ENCODE measurements at places on chromosomes 13 and 19.

- no peak for ATAC-seq
Observed at GRCh38 chr13:26656919-26657318, 99.4 kb downstream of the WASF3 start.

GRCh38 chr19:47026156-47026555 lies 6.5 kb downstream of the NPAS1 start:
- no peak for ATAC-seq

GRCh38 chr19:31185261-31185660 lies 164.0 kb downstream of the TSHZ3 start:
- 0 out of 3 replicates have a peak, but pooled peaks have one; percentile 49 for ATAC-seq

GRCh38 chr13:58960888-58961287 lies 1202.8 kb downstream of the DIAPH3 start:
- ATAC-seq: no peak

DNA sequence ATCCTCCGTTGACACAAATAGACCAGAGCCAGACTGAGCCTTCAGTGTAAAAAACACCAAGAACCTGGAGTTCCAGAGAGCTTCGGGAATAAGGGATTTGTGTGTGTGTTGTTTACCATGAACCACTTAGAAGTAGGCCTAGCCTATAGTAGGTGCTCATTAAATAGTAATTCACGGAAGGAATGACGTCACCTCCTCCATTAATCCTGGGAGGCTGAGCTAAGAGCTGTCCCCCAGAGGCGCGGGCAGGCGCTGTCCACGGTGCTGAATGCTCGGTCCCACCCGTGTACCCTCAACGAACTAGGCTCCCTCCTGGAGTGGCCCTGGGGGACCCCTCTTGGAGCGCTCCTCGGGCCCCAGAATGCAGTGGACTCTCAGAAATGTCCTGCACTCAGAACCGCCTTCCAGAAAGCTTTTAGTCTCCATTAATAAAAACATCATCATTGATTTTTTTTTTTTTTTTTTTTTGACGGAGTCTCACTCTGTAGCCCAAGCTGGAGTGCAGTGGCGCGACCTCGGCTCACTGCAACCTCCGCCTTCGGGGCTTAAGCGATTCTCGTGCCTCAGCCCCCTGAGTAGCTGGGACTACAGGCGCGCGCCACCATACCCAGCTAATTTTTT lies 6.5 kb downstream of the UNC13A start:
- ATAC-seq: no peak

DNA sequence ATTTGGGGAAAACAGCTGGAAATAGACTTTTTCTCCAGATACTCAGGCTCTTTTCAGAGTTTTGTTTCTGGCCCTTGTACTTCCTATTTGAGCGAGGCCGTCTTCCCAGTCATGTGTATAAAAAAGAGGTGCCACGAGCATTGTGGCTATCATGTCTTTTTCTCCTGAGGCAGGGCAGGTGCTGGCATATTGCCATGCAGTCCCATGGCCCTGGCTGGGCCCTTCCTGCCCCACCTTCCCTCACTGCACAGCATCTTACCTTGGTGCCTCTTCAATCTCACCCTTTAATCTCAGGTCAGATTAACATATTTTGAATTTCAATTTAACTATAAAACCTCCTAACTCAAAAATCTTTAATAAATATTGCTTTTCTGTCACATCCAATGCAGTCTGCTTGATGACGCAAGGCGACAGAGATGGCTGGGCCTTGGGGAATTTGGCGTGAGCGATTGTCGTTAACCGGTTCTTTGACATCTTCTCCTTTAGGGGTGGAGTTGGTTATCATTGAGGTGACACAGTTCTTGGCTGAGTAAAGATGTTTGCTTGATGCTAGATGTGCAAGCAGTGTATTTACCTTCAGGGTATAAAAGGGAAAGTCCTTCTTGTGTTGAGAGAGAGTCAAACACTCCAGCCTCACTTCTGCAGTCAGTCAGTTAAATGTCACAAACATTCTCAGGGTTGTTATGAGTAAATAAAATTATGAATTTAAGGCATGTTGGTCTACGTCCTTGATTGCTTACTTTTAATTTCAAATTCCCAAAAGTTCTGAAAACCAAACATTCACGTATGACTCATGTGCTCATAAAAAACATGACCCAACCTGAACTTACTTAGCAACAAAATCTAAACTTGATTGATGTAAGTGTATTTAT lies 289.9 kb downstream of the MYO16 start:
- no peak for ATAC-seq

DNA sequence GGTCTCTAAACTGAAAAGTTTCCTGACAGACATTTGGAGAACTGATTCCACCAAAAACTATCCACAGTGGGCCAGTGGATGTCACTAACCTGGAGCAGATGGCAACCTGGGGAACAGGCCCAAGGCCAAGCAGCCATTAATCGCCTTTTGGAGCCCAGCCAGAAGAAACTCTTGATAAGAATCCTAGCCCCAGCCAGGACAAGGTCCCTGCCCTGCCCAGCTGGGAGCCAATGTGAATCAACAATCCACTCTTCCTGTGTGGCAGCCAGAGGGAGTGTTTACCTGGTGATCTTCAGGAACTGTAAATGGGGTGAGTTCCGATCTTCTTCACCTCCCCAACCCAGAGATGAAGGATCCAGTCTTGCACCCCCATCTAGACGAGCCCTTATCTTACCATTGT lies 14.5 kb upstream of the IGSF23 start:
- no peak for ATAC-seq

- no peak for ATAC-seq
Observed at GRCh38 chr19:35351411-35352176, 3.9 kb downstream of the FFAR1 start.

- peak; percentile 99 for ATAC-seq
Observed at GRCh38 chr19:41439441-41440222, at the start of gene DMAC2. Gene DMAC2 (minus strand): TSS chr19:41439912. CDS start chr19:41439899, 13 bp downstream.

- ATAC-seq: no peak
Observed at GRCh38 chr19:47275791-47276461, 1.2 kb downstream of the INAFM1 start.

GRCh38 chr13:99403458-99403971 lies 96.3 kb upstream of the GPR183 start:
- no peak for ATAC-seq

DNA sequence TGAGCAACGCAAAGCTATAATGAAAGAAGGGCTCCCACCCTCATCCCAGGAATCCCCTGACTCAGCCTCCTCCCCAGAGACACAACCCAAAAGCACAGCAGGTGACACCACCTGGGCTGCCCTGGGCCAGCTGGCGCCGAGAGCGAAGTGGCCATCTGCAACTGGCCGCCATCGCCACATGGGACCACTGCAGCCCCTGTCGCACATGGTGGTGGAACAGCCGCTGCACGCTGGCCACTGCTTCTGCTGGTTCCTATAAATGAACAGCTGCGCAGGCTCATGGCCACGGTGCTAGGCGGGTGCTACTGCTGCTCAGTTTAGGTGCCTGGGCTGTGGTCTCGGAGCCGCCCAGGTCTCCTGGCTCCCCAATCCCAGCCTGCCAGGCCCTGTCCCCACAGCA lies 11.6 kb upstream of the ISYNA1 start:
- no peak for ATAC-seq

DNA sequence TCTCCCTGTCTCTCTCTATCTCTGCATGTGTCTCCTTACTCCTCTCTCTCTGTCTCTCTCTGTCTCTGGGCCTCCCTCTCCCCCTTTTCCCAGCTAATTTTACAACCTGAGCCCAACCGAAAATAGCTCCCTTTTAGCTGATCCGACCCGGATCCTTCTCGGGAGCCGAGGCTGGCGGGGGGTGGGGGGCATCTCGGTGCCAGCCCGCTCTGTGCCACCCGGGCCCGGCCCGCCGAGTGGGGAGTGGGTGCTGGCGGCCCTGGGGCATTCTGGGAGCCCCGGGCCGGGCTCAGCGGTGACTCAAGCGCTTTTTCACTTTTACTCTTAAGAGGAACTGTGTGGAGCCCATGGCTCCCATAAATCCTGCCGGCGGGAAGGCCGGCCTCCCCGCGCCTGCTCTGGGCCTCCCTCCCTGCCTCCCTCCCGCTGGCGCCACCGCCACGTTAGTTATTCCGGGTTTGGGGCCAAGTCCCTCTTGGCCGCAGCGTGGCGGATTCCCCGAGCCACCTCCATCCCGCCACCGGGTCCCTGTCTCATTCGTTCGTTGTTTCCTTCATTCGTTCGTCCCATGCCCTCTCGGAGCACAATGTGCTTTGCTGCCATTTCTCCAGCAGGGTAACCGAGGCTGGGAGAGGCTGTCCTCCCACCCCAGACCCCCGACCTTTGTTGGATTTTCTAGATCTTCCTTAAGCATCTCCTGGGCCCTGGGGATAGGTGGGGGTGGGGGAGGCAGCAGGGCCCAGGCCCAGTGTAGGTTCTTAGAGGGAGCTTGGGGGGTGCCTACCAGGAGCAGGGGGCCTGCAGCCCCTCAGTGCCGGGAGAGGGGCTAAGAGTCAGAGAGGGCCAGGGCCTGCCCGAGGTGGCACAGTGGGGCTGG lies 3.2 kb downstream of the NFIC start:
- ATAC-seq: no peak

DNA sequence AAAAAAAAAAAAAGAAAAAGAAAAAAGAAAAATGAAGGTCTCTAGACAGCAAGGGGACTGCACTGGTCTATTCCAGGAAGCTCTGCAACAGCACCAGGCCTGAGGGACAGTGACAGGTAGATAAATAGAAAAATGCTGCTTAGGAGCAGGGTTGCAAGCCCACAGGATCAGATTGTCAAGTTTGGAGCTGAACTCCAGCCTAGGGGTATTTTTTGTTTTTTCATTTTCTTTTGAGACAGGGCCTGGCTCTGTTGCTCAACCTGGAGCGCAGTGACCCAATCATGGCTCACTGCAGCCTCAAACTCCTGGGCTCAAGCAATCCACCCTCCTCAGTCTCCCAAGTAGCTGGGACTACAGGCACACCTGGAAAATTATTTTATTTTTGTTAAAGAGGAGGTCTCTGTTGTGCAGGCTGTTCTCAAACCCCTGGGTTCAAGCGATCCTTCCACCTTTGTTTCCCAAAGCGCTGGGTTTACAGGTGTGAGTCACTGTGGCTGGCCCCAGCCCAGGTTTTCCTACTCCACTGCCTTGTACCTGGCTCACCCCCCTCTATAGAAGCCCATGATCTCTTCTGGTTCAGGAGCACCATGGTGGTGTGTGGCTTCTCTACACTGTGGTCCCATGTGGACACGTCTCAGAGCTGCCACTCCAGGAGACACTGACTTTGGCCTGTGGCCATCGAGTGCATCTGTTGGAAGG lies 23.9 kb downstream of the POP4 start:
- ATAC-seq: no peak

DNA sequence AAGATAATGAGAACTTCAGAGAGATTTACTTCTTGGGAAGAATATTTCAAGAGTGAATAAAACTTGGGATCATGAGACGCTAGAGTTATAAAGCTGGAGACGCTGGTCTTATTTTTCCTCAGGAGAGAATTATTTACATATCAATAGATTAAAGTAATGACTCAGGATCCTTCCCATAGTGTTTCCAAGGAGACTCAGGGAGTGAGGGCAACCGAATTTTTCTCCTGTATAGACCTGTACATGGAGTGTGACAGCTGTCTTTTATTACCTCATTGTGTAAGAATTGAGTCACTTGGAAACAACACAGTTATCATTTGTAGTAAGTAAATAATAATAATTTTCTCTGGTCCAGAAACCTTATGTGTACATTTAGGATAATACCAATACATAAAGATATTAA lies 1905.5 kb downstream of the OLFM4 start:
- no peak for ATAC-seq

DNA sequence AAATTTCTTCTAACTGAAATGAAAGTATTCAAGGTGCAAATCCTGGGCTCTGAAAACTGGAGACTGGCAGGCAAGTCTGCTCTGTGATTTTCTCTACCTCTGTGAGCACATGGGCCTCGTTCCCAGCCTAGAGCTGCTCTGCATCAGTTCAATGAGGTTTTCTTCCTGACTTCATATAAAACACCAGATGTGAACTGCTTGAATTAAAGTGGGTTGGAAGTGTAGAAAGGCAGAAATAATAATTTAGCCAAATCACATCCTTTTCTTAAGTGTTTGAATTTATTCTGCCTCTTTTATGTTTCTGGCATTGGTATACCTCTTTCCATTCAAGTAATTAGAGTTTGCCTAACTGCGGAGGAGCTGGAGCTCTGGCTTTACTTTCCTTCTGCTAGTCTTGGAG lies 540.8 kb downstream of the OLFM4 start:
- no peak for ATAC-seq

- ATAC-seq: no peak
Observed at GRCh38 chr13:28618230-28618994, 40.5 kb upstream of the POMP start.

DNA sequence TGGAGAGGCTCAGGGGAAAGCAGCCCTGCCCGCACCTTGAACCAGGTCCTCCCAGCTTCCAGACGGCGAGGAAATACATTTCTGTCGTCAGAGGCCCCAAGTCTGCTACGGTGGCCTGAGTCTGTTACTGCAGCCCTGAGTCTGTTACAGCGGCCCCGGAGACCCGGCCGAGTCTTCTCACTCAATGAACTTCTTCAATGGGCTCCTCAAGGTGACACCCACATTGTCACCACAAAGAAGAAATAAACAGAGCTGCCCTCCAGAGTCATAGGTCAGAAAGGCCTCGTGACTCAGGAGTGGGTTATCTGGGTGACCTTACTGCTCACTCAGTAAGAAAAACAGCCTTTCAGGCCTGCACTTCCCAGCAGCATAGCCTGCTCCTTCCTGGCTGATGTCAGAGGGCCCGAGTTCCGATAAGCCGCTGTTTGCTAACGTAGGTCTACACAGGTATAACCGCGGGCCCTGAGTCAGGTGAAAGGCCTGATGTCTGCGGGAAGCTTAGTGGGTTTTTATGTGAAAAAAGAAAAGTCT lies 66.9 kb upstream of the TM9SF2 start:
- ATAC-seq: no peak

DNA sequence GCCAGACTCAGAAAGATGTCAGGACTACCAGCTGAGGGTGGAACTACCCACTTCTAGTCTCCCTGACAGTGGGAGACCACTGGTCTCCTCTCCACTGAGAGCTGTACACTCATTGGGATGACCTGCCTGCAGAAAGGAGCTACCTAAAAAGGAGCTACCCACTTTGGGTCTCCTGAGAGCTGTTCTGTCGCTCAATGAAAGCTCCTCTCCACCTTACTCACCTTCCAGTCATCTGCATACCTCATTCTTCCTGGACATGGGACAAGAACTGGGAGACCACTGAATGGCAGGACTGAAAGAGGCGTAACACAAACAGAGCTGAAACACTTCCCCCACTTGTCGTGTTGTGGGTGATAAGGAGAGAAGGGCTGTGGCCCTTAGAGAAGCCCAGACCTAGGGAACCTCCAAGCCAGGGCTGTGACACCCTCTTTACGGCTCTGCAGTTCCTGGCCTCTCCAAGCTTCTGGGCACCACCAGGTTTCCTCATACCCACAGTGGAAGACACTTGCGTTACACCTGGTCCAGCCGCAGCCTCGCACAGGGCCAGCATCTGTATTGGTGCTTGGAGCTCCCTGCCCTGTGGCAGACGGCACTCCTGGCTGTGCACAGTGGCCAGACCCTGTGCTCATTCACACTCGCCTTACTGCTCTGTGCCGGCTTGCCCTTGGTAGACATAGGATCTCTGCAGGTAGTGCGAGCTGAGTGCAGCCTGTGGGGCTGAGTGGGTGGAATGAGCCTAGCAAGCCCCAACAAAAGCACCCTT lies 54.9 kb upstream of the SLITRK6 start:
- ATAC-seq: no peak

- peak; percentile 86 for ATAC-seq
Observed at GRCh38 chr19:43784241-43784980, 3.6 kb upstream of the KCNN4 start.
